ENCODE measurements at places on chromosomes 4 and X.

DNA sequence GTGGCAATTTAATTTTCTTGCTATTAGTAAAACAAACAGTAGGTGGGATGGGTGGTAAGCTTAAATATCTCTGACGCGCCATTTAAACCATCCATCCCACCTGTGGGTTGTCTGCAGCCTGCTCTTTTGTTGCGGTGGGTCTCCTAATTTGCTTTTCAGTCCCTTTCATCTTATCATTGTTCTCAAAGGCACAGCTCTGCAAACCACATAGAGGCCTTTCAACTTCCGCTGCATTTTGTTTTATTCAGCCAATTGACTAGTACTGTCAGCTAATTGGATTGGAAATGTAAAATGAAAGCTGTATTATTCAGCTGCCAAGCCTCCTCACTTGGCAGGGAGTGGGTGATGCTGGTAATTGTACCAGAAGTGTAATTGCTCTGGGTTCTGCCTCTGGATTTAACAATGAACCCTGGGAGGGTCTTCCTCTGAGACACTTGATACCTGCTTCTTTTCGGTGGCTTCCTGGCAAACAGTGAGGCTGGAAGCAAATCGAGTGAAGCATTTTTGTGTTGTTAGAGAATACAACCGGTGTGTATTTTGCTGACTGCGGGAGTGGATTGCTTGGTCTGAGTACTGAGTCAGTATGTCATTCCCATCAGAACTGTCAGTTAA, 165.6 kb downstream of the FRAS1 start:
- peak; percentile 71 for DNase-seq

DNA sequence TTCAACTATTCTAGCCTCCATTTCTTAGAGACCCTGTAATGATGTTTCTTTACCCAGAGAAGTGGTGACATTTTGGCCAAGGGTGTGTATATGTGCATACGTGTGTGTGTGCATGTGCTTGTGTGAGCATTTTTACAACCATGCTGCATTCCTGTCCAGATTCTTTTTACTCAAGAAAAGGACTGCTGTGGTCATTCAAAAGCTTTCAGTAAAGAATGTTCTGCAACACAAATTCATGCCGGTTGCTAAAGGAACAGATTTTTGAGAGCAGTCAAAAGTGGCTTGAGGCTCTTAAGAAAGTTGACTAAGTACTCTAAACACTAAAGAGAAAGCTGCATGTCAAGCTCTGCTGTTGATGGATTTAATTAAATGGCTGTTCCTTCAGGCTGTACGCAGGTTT, 65.0 kb upstream of the FMR1 start:
- no peak for DNase-seq

- DNase-seq, result no peak
These were observed 20.6 kb upstream of the FGFBP2 start for GRCh38 chr4:15983610-15984009.

GRCh38 chrX:43564953-43565352, 91.1 kb upstream of the MAOA start:
- no peak for DNase-seq

DNA sequence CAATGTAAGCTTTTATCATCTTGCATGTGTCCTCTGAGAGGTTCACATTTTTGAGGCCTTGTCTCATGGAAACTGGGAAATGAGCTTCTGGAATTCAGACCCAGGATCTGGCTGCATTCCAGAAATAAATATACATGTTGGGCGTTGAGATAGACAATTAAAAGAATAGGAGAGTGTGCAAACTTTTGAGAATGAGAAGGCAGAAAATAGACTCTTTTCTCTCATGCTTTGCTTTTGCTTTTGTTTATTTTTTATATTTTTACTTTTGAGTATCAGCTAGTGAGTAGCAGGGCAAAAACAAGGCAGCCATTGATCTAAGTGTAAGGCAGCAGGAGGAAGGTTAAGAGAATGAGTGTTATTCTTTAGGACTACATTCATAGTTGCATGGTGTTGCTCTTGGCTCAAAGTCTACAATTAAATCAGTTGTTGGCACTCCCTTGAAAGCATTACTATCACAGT, 12.4 kb downstream of the SHROOM3 start:
- no peak for DNase-seq

DNA sequence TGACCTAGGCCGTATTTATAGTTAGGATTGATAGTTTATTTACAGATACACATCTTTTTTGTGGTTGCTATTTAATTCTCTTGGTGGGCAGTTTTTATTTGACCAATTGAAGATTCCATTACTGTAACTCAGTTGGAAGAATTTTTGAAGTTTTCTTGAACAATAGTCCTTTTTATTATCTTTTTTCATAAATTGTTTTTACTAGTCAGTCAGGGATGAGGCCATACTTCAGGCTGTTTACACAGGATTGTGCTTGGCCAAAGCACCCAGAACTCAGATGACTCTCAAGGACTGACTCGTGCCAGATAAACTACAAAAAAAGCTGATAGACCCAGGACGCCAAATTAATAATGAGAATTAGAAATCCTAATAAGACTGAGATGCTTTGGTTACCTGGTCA, 7.0 kb downstream of the HERC3 start:
- no peak for DNase-seq

DNA sequence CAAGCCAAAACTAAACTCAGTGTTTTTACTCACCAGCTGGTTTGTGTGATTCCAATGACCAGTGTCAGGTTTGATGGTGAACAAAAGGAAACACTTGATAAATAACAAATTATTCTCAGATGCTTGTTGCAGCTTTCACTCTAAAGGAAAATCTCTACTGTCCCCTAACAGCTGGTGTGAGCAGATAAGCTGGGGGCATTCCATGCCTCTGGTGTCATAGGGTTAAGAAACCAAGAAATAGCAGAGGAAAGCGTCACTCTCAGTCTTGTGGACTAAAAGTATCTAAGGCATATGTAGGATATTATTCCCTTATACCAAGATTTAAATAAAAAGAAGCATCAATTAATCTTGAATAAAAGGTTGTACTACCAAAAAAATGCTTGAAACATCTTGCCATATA, 24.3 kb downstream of the TRPC5 start:
- DNase-seq, result no peak

DNA sequence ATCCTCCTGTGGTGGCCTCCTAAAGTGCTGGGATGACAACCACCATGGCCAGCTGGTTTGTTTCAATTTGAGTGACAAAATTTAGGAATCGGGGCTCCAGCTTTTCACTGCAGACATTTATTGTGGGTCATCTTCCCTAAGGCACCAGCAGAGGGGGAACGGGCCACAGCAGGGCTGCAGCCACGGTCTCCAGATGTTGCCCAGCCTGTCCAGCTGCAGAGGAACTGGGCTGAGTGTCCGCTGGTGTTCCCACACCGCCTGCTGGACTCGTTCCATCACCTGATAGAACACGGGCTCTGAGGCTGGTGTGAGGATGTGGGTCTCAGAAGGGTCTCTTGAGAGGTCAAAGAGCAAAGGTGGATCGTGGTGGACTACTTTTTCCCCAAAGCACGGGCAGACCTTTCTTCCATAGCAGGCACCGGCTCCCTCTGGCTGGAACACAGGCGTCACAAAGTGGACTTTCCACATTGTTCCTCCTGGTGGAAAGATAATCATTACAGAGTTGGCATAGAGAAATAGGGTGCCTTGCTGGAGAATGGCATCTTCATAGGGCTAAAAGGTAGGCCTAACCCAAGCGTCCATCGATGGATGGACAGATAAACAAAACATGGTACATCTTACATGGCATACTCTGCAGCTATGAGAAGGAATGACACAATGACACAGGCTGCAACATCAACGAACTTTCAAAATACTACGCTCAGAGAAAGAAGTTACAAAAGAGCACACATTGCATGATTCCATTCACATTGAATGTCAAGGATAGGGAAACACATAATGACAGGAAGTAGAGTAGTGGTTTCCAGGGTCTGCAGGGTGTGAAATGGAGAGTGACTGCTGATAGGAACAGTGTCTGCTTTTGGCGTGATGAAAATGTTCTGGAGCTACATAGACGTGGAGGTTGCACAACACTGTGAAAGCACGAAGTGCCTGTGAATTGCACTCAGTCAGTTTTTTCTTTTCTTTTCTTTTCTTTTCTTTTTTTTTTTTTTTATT, 5.9 kb upstream of the ARSD start:
- no peak for DNase-seq

DNA sequence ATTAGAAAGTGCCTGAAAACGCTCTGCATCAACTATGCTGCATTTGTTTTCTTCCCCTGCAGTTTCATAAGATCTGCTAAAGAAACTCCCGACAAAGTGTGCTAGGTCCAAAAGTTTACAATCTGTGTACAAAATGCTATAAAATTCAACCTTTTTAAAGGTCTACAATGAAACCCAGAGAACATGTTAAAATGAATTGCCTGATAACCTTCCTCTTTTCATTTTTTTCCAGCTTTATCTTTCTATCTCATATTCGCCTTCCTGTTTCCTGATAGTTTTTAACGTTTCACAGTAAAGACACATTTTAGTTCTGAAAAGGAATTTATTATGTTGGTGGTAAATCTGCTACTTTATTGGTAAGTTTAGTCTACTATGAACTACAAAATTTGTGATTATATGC, 9.5 kb upstream of the HPGDS start:
- no peak for DNase-seq

DNA sequence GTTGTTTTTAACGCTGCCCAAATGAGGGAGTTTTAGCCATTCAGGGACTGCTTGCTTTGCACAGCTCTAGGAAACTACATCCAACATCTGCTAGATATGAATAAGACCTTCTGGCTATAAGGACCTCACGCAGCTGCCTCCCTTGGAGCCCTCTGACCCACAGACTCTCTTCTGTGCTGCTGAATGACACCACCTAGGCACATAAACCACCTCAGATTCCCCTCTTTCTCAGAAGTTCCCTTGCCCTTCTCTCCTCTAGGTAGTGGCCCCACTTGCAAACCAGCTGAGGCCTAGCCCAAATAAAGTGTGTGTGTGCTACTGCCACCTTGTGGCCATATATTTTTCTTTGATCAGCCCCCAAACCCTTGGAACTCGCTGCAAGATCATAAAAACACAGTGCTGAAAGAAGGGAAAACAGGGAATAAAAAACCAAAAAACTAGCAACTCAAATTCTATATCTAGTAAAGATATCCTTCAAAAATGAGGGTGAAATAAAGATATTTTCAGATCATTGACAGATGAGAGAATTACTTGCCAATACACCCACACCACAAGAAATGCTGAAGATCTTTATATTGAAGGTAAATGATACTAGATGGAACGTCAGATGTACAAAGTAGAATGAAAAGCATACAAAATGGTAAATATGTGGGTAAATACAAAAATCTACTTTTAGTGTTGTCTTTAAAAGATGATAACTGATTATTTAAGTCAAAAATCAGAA, 265.9 kb downstream of the ADAMTS3 start:
- peak; percentile 6 for DNase-seq

- DNase-seq, result no peak
These were observed 1.4 kb upstream of the SMR3A start for GRCh38 chr4:70359115-70359661.

DNA sequence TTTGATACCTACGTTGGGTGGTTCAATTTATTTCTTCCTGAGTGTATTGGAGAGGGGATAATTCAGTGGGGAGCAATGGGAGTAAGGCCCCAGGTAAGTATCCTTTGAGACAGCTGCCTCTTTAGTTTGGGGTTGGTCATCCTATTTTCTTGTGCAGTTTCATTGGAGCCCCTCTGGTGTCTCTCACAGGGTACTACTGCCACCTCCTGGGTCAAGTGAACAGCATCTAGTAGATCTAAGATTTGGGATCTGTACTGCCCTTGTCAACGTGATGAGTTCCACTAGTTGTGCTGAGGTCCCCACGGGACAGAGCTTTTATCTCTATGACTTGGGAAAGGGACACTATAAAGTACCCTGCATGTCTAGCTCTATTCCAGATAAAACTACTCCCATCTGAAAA, 80.6 kb downstream of the PBDC1 start:
- DNase-seq, result no peak

DNA sequence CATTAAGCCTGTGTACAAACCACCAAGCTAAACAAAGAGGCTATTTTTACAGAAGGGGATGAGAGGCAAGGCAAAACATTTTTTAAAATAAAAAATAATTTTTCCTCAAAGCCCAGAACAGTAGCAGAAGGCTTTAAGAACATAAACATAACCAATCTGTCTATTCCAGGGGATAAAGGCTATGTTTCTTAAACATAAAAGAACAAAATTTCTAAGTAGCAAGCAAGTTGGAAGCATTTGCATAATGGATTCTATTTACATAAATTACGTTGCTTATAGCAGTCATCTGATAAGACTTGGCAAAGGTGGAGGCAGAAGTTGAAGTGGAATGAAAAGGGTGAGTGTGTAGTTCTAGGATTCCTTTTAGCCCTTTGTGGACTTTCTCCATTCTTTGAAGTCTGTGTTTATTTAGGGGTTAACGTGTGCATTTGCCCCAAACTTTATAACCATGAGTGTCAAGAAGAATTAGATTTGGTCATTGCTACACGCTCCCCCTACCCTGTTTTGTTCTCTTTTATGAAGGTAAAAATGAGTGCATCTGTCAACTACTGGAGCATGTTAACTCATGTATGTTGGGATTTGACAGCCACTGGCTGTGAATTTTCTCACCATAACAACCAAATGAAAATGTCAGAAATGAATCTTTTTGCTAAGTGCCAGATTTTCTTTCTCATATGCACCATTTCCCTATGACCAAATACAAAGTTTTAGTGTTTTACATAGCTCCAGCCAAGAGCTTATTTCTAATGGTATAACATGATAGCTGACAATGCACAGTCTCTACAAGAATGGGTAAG, 378.4 kb upstream of the IGFBP7 start:
- DNase-seq, result no peak

DNA sequence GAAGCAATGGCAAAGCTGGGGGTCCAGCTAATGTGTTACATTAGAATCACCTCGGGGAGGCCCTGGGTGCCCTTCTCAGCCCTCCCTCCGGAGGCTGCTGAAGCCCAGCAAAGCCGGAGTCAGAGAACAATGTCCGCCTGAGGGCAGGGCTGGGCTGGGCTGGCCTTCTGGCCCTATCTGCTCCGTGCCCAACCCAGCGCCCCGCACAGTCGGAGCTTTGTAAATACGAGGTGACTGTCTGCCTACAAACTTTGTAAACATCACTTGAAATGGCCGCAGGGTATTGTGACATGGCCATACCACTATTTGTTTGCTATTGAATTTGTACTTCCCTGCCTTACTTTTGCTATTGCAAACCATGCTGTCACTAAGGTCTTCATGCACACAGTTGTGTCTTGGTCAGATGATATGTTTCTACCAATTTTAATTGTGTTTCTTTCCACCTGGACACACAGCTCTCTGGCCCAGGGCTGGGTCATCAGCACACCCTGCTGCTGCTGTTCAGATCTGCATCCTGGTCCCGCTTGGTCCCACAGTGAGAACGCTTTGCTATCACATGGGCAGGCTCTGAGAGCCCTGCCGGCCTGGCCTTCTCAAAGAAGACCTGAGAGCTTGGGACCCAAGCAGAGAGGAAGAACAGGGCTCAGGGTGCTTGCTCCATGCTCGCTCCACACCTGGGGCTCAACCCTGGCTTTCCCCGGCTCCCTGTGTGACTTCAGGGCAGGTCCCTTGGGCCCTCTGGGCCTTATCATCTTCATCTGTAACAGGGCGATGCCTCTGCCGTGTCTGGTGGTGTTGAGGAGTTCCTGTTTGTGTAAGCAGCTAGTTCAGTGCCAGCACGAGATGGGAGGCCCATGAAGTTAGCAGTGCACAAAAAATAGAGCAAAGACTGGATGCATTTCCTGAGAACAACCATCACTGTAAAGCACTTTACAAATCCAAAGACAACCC, 2.3 kb downstream of the S100P start:
- DNase-seq, result no peak

Data from NCI-H2029 (cell line).